ENCODE measurements at places on chromosomes 12 and 14. TPM values are rescaled to one million over a fixed set of nuclear protein-coding genes. Genes with fewer than 3 reads are reported as not detected.

The RFX4 gene
- not detected for polyA plus RNA-seq

- no peaks in the 10 kb centered on the region for H3K27me3 ChIP-seq
- no peak for DNase-seq
- no peaks in the 10 kb centered on the region for H3K36me3 ChIP-seq
- H3K4me3 ChIP-seq, result no peak overlapping the region
- H3K27ac ChIP-seq, result no peak overlapping the region
Measured at GRCh38 chr14:67569651-67570290, 30.3 kb downstream of the PIGH start.

GRCh38 chr14:68724914-68725313, 68.0 kb downstream of the ZFP36L1 start:
- no peak overlapping the region for H3K4me3 ChIP-seq
- H3K36me3 ChIP-seq, result no peaks in the 10 kb centered on the region
- no peak for DNase-seq
- H3K27ac ChIP-seq, result no peak overlapping the region
- no peaks in the 10 kb centered on the region for H3K4me1 ChIP-seq
- no peaks in the 10 kb centered on the region for H3K27me3 ChIP-seq

DNA sequence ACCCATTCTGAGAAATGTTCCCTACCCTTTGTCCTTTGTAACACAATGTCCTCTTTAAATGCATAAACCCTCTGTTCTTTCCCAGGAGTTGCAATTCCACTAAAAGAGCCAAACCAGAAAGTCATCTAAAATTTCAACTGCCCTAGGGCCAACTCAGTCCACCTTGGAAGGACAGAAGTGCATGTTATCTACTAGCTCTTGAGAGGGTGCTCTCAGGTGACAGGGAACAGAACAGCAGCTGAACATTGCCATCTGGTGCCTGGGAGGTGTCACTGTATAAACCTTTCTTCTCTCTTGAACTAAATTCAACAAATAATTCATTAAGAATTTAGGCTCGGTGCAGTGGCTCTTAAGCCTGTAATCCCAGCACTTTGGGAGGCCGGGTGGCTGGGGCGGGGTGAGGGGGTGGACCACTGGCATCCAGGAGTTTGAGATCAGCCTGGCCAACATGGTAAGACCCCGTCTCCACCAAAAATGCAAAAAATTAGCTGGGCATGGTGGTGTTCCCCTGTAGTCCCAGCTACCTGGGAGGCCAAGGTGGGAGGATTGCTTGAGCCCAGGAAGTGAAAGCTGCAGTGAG, 10.3 kb upstream of the FERMT2 start:
- H3K27me3 ChIP-seq, result no peaks in the 10 kb centered on the region
- H3K36me3 ChIP-seq, result no peaks in the 10 kb centered on the region
- no peak overlapping the region for H3K4me3 ChIP-seq

Data from naive thymus-derived CD4-positive, alpha-beta T cell (primary cell).